ENCODE measurements at places on chromosomes 7 and 10. TPM values are rescaled to one million over a fixed set of nuclear protein-coding genes. Genes with fewer than 3 reads are reported as not detected.

DNA sequence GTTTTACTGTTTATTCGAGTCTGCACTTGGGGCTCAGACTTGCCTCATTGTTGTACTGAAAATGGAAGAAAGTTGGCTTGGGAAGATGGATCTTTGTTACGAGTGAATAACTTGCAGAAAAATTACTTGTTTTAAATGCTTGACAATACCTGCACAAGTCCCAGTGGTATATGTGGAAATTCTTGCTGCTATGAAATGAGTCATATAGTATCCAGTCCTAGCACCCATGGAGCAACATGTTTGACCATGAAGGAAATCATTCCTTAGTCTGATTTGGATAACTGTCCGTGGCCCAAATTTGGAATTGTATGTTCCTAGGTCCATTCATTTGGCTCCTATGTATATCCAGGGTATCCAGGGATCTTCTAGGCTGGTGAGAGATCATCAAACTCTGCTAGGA, 1096.8 kb downstream of the KCNMA1 start:
- H3K4me3 ChIP-seq, result no peak overlapping the region
- no peaks in the 10 kb centered on the region for H3K4me1 ChIP-seq
- no peak for DNase-seq
- no peaks in the 10 kb centered on the region for H3K27me3 ChIP-seq
- no peak overlapping the region for H3K27ac ChIP-seq

The ZNF107 gene
- total RNA-seq, result 13.0 TPM

GRCh38 chr7:158391541-158391940, 196.1 kb downstream of the PTPRN2 start:
- H3K27ac ChIP-seq, result no peak overlapping the region
- H3K36me3 ChIP-seq, result no peaks in the 10 kb centered on the region
- no peak overlapping the region for H3K4me3 ChIP-seq

The PRPS1L1 gene
- total RNA-seq, result not detected

DNA sequence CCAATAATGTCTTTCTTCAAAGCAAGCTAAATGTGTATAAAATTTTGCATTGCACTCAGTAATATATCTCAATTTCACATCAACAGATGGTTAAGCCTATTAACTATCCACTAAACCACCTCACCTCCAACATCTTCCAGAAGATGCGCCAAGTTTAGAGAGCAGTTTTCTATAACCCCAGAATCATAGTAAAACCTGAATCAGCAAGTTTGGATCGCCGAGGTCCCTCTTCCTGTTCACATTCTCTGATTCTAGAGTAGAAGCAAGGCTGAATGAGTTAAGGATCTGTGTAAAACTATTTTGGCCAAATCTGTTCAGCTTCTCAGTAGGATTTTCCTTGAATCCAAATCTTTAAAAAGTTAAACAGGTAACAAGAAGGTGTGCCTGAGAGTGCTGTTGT, 1.4 kb upstream of the FAM204A start:
- H3K27me3 ChIP-seq, result peaks cover 10% of the 10 kb centered on the region
- H3K4me1 ChIP-seq, result peaks cover 23% of the 10 kb centered on the region
- no peak overlapping the region for H3K27ac ChIP-seq
- peaks cover 6% of the 10 kb centered on the region for H3K36me3 ChIP-seq

GRCh38 chr10:60139290-60139689, 232.9 kb upstream of the CCDC6 start:
- peaks cover 7% of the 10 kb centered on the region for H3K36me3 ChIP-seq
- peaks cover 10% of the 10 kb centered on the region for H3K4me1 ChIP-seq

The MRPL43 gene
- total RNA-seq, result 53.4 TPM
